Ecto neural progenitor cell (in vitro differentiated cells): ENCODE measurements at places on chromosomes 12 and 14.
A peak's percentile ranks its signal among the peaks of the same experiment; 100 is the strongest.

DNA sequence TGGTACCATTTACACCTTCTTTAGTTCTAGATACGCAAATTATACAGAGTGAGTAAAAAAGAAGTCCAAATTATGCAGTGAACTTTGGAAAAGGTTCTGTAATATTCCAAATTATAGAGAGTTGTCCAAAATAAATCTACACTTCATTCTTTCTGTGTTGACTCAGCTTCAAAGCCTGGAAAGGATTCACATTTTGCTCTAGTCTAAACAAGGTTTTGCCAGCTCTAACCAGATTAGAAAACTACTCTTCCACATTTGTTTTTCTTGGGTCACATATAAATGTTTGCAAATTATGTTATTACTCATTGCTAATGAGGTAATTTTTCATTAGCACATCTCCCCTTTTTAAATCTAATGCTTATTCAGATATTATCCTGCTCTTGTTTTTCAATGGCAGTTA, 1562.4 kb upstream of the SEL1L start:
- no peak for DNase-seq

- no peak for DNase-seq
Measured at GRCh38 chr12:107386569-107386968, 293.2 kb upstream of the CRY1 start.

GRCh38 chr12:53051058-53051880, 1.4 kb downstream of the TNS2 start:
- DNase-seq, result peak; percentile 57

DNA sequence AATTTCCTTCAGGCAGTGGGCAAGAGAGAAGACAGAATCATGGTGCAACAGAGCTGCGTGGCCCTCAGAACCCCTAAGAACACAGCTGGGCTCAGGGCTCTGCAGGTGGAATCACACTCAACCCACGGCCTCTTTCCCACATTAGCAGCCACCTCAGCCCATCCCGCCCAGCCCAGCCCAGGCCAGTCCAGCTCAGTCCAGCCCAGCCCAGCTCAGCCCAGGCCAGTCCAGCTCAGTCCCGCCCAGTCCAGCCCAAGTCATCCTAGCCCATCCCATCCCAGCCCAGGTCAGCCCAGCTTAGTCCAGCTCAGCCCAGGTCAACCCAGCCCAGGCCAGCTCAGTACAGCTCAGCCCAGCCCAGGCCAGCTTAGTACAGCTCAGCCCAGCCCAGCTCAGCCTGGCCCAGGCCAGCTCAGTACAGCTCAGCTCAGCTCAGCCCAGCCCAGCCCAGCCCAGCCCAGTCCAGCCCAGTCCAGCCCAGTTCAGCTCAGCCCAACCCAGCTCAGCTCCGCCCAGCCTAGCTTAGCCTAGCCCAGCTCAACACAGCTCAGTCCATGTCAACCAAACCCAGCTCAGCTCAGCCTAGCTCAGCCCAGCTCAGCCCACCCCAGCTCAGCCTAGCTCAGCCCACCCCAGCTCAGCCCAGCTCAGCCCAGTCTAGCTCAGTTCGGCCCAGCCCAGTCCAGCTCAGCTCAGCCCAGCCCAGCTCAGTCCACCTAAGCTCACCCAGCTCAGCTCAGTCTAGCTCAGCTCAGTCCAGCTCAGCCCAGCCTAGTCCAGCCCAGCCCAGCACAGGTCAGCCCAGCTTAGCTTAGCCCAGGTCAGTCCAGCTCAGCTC, 183.1 kb downstream of the TMEM121 start:
- DNase-seq, result no peak

DNA sequence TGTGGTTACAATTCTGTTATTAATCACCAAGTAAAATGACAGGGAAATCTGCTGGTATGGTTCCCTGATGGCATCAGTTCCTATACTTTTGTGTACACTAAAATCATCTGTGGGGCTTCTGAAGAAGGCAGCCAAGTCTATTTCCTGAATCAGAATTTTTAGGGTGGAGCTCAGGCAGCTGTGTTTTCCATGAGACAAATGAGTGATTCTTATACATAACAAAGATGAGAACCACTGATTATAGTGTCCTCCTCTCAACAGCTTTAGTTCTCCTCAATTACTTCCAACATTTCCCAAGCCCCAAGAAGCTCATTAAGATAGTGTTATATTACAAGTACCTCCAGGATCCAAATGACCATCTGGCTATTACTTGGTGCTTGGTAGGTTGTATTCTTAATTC, 64.5 kb upstream of the USP44 start:
- no peak for DNase-seq

- peak; percentile 57 for DNase-seq
Measured at GRCh38 chr14:90062127-90062794, 467 bp downstream of the KCNK13 start.

- DNase-seq, result no peak
Measured at GRCh38 chr12:96271469-96272199, 77.5 kb downstream of the ELK3 start.

GRCh38 chr12:132249689-132250478, 79.5 kb downstream of the GALNT9 start:
- no peak for DNase-seq

DNA sequence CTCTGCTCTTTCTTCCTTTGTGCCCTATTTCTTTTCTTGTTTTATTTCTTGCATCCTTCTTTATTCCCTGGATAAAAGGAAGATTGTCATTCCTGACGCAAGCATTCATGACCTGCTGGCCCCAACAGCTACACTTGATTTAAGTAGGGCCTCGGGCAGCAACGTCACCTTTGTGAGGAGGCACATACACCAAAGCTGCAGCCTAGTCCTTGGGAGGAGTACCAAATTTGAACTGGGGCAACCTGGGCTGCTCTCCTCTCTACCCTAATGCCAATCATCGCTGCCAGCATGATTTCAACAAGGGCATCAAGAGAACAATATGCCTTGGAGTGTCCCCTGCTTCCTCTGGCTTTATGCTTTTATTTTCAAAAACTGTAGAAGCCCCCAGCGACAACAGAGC, 76.4 kb downstream of the C12orf50 start:
- no peak for DNase-seq

GRCh38 chr12:24977060-24977459, 28.2 kb upstream of the BCAT1 start:
- DNase-seq, result no peak

DNA sequence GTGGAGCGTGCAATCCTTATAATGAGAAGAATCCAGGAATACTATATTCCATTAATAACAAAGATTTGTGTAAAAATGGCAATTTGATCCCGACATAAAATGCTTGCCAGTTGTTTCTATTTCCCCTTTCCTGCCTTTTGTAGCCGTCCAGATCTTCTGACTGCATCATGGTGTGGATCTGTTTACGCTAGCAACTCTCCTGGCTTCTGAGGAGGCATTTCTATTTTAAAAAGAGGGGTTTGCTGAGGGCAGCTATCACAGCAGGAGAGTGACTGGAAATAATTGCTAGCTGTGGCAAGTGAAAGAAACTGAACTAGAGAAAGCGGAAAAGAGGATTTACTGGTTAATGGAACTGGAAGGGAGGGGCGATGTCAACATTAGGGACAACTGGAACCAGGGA, 145.6 kb downstream of the ATP23 start:
- no peak for DNase-seq

DNA sequence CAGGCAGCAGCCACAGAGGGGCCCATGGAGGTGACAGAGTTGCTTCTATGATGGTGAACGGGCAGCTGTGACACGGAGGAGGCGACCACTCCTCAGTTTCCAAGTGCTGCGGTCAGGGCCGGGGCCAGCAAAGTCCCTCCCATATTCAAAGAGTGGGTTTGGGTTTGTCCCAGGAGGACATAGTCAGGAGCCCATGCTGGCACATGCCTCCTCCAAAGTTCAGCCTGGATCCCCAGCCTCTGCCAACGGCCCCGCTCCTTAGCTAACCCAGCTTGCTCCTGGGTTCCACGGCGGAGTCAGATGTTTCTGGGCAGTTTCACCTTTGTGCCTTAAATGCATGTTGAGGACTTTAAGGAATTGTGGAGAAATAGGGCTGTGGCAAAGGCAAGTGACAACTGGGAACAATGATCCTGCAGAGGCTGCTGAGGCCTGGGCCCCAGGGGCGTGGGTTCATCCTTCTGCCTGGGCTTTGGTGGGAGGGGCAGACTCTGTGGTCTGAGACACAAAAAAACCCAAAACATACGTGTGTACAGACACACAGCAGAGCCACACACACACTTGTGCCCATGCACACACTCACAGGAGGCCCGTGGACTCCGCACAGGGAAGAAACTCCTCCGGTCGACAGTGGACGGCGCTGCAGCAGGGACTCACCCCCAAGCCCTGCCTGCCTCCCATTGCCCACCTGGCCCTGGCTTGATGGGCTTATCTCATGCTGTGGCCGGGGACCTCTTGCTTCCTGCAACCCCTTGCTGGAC, 399.4 kb downstream of the TMEM121 start:
- no peak for DNase-seq

GRCh38 chr12:89464974-89465592, 59.5 kb downstream of the GALNT4 start:
- no peak for DNase-seq

DNA sequence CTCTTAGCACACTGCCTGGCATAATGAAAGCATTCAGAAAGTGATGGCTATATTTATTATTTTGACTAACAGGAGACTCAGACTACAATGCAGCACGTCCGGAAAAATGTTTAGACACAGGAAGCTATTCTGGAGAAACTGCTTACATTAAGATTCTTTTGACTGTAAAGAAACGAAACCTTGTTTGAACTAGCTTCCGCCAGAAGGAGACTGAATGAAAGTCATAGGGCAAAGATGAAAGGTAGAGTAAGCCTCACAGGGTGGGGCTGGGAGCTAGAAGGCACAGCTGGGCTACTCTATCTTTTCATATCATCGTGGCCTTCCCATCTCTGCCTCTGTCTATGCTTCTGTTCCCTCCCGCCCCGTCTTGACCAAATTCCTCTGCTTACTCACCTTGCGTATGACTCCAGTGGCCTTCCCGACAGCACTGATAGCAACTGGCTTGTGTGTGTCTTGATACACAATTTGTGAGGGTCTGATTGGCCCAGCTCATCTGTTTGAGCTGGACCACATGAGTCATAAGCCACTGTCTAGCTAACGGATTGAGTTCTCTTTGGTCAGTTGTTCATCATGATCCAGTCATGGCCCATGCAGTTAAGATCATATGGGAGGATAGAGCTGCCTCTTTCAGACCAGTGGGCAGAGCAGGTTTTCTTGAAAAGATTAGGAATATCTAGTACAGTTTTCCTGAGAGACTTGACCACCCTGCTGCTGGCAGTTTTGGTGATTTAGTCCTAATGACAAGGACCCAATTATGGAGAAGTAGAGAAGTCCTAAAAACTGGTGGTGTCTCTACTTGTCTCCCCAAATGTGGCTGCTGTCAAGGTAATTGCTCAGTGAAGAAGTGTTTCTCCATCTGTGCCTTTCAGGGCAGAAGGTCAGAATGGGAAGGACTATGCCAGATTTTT, 151.5 kb upstream of the SLC38A2 start:
- DNase-seq, result no peak

GRCh38 chr14:67881225-67881624, 61.6 kb downstream of the RAD51B start:
- no peak for DNase-seq

DNA sequence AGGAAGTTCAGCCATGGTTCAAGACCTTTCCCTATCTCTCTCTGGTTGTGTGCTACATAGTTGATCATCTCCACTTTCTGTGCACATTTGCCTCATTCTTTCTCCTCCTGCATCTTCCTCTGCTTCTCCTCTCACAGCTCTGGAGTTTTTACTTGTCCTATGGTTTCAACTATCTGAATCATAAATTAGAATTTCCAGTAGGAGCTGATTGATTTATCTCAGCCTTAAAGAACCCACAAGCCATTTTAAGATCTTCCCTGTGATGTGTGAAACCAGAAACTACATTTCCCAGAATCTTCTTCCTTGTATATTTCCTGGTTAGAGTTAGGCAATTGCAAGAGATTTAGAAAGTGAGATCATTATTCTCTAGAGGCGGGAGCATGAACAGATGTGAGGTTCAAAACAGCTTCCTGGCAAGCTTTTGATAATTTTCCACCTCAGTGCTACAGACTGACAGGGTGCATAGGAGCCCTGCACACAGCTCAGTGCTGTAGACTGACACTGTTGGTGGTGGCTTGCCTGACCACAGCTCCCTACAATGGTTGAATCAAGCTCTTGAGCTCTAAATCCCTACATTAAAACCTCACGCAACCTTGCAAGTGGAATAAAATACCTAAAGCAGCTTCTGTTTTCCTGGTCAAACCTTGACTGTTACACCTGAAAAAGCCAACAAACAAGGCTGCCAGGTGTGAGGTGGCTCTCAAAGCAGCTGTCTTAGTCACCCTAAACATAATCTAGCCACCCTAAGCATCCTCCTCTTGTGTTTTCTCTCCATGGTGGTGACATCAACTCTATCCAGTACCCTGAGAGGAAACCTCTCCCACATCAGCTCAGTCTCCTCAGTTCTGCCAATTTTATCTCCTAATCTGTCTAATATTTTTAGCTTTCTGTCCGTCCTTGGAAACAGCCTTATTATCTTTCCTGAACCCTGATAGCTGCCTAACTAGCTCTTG, 21.5 kb upstream of the IFNG start:
- no peak for DNase-seq

DNA sequence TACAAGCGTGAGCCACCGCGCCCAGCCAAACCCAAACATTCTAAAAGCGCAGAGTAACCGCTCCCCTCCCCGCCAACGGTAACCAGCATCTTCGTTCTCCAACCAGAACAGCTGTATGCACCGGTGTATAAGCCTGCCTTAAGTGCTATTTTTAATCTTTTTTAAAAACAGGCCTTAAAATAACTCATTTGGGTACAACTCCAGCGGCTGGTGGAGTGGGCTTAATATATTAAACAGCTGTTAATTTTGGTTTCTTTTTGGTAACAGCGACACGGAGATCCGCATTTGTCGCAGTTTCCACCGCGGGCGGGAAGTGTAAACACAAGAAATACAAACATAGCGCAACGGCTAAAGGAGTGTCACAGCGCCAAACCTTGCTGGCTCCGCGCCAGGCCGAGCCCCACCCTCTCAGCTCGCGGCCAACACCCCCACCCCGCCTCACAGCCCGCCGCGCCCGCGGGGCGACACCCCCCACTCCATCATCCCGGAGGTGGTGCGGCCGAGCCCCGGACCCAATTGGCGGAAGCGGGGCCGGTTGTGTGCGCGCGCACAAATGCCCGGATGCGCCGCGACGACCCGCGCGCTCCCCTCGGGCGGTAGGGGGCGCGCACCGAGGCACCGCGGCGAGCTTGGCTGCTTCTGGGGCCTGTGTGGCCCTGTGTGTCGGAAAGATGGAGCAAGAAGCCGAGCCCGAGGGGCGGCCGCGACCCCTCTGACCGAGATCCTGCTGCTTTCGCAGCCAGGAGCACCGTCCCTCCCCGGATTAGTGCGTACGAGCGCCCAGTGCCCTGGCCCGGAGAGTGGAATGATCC, at the start of gene MDM2:
MDM2 (plus strand) TSS at position 602 of the 812 bp plus-strand sequence. CDS start 301 bp downstream, outside the sequence.
- peak; percentile 98 for DNase-seq

GRCh38 chr14:64878837-64879634, 671 bp downstream of the SPTB start:
- DNase-seq, result peak; percentile 66

GRCh38 chr12:2963760-2964292, 4.6 kb downstream of the TEAD4 start:
- DNase-seq, result no peak

- DNase-seq, result no peak
Measured at GRCh38 chr12:104748790-104749189, 209.3 kb downstream of the SLC41A2 start.

GRCh38 chr14:69268763-69269162, 8.8 kb downstream of the GALNT16 start:
- no peak for DNase-seq
